NCI-H1436 (cell line): ENCODE measurements at places on chromosomes 12 and 14.

DNA sequence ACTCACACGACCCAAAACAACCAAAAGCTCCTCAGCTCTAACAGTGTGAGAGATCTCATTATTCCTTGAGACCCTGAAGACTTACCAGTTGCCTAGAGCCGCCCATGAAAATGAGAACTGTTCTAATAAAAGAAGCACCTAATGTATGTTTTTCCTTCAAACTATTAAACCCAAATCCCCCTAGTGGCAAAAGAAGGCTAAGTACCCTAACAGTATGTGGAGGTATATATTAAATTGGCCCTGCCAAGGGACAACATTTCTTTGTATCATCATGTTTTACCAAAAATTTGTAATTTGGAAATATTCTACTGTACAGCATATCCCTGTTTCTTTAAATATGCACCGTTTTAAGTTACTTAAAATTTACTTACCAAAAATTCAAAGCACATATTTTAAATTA, 38.0 kb upstream of the PPFIA2 start:
- DNase-seq: peak; percentile 12

DNA sequence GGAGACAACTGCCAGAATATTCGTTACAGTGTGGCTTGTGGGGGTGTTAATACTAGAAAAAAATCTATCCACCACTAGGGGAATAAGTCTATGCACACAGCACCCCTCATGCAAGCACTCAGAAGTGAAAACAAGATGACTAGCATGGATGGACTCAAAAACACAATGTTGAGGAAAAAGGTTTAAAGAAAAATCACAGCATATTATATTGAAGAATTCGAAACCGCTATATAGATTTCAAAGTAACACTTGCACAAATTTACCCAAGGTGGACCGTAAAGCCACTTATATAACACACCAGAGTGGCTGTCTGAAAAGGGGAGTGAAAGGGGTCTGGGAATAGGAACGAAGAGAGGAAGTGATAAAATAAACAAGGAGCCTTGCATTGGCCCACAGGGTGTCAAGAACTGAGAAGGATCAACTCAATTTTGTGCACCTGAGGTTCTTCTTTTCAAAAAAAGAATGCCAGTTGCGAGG, 544 bp downstream of the ABCD4 start:
- DNase-seq: peak; percentile 20

- DNase-seq: no peak
These were observed 6.5 kb downstream of the SLC8B1 start for GRCh38 chr12:113328368-113328889.

DNA sequence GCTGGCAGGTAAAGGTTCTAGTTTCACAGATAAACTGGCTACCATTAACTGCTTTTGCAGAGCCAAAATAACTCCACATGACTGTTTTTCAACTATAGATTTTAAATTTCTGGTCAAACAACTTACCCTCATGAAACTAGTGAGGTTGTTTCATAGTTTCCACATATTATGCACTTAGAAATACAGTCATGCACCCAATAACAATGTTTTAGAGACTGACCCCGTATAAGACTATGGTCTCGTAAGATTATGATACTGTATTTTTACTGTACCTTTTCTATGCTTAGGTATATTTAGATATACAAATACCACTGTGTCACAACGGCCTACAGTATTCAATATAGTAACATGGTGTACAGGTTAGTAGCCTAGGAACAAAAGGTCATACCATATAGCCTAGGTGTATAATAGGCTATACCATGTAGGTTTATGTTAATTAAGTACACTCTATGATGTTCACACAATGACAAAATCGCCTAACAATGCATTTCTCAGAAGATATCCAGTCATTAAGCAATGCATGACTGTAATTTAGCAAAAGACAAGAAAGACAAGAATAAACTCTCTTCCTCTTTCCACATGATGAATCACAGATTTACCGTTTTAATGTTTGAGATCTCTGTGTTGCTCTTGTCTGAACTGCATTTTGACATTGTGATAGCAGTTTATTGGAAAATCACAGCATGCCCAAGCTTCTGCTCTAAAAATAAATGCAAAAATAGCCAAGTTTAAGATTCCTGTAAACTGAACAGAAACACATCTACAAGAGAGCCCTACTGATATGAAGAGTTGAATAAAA, 17.1 kb downstream of the DICER1 start:
- no peak for DNase-seq

DNA sequence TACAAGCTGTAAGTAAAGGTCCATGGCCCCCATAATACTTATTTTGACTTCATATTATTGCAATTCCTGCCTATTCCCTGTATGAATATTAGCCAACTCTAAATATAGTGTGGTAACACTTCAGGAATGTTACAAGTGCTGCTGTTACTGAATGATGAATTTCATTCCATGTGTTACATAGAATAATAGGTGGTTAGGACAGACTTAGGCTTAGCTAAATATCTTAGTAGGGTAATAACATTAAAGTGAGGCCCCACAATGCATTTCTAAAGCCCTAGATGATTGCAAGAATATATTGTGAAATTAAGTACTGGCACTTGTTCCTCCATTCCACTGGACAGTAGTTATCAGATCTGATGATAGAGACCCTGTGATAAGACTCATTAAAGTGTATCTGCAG, 182.7 kb downstream of the PCNX1 start:
- no peak for DNase-seq
